ENCODE measurements at places on chromosomes 2 and 18. TPM values are rescaled to one million over a fixed set of nuclear protein-coding genes. Genes with fewer than 3 reads are reported as not detected.

The ITSN2 gene
- 63.6 TPM for total RNA-seq

The LAMA3 gene
- total RNA-seq = 2.4 TPM

The VIL1 gene
- under 0.01 TPM for total RNA-seq

The RFTN2 gene
- total RNA-seq = under 0.01 TPM

The RAMP1 gene
- total RNA-seq = 1.6 TPM

The ANO7 gene
- total RNA-seq = 1.3 TPM

The HES6 gene
- 3.5 TPM for total RNA-seq

The ZAP70 gene
- total RNA-seq = 19.1 TPM

The PFN4 gene
- total RNA-seq = 0.81 TPM

DNA sequence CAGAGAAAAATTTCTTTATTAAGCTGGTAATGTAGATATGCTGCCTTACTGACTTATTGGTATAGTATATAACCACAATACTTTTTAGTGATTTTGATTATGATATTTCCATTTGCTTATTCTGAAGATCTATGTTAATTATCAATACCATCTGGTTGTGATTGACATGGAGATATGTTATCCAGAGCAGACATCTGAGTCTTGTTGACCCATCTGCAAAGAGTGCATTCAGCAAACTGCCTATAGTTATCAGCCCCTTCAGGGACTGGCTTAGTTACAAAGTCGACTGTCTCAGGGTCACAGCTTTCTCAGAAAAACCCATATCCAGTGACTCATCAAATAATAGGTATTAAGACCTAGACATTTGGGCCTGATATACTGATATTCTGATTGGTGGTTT lies 475.7 kb downstream of the DSC3 start:
- DNase-seq = no peak

- no peak for DNase-seq
Measured at GRCh38 chr2:119712571-119712970, 33.6 kb downstream of the TMEM177 start.

DNA sequence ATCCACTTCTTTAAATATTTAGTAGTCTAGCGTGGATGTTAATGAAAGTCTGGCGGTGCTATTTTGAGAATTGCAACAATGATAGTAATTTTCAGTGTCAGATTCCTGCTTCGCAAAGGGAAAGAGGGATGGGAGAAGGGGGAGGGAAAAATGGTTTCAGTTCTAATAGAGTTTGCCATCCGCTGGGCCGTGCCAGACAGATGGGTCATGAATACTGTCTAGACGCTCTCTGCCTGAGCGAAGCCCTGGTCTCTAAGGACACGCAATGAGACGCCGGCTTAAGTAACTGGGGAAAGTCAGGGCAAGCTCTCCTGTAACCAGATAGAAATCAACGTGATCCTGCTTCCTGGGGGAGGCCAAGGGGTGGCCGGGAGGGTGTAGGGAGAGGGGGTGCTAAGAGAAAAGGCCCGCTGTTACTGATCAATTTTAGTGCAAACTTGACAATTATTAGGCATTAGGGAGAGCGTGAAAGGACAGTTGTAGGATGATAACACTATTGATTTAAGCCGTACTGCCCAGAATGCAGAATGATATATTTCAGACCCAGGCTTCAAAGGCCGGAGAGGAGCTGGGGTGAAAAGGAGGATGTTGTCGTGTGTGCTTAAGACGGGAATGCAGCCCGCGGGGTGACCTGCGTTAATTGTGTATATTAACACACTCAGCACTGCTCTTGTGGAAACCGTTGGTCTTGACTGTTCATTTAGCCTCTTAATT lies 229.2 kb downstream of the LDLRAD4 start:
- DNase-seq = no peak

DNA sequence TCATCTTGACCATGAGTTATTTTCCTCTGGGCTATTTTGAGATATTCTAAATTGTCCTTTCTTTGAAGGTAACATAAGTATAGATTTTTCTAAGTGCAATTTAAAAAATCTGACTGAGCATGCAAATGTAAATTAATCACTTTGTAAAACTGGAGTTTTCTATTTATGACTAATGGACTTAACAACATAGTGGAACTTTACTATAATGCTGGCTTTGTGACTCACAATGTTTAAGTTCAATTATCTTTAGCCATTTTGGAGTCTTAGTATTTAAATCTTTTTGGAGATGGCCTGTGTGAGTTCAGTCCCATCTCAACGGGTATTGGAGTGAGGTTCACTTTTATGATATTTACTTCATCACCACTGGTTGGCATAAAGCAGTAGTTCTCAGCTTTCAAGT lies 35.2 kb upstream of the NOSTRIN start:
- DNase-seq = no peak

GRCh38 chr2:129641371-129641770 lies 338.1 kb upstream of the RAB6C start:
- no peak for DNase-seq

- DNase-seq = no peak
Measured at GRCh38 chr18:47311585-47311984, 60.1 kb upstream of the SKOR2 start.

DNA sequence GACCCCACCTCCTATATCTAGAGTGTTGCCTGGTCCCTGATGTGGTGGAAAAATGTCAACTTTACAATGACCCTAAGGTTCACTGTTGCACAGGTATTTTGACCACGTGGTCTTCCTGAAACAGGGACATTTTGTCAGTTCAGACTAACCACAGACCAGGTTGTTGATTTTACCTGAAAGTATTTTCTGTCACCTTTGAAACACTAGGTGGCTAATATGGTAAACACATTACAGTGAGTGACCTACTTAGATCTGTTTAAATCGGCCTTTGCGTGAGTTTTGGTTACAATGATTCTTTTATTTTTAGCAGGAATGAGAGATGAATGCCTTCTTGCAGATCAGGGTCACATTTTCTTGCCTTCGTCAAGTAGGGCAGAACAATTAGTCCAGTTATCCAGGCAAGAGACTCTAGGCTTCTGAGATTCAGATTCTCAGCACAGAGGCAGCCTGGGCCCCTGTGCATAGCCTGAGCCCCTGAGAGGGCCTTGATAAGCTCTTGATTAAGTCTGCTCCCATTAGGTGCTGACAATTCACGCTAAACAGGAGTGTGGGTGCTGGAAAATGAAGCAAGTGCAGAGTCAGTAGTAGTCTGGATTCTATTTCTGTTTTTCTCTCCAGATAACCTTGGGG lies 226.2 kb downstream of the KCNS3 start:
- DNase-seq = no peak

DNA sequence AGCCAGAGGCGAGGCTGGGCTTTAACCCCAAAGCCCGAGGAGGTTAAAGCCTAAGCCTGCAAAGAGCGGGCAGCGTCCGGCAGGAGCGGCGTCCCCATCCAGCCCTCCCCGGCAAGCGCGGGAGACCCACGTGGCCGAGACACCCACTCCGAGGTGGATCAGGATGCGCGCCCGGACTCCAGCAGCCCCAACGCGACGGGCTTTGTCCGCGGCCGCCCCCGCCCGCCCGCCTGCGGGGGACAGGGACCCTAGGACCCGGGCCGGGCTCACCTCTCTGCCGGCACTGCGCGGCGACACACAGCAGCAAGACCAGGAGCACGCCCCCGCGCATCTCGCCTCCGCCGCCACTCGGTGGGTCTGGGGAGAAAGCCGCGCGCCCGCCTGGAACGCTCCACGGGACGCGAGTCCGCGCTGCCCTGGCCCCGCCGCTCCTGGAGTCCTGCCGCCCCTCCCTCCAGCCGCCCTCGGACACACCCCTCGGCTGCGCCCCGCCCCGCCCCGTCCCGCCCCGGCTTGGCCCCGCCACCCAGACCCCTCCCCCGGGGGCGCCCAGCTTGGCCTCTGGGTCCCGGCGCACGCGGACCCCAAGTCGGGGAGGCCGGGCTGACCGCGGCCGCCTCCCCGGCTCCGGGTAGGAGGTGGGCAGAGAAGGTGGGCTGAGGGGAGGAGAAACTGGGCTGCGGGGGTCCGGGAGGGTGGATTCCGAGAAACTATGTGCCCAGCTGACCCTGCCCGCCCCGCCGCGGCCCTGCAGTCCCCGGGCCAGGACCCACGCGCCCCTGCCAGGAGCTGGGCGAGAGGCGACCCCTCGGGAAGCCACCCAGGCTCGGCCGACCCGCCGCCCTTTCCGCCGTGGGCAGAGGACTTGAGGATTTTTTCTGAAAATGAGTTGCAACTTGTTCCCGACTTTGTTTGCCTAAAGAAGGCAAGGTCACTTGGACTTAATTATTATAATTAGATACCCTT lies at the start of gene LAMA1:
TSS of gene LAMA1 (minus strand) at position 408 of the 966 bp plus-strand sequence. CDS start at position 331, 77 bp downstream.
- peak; percentile 5 for DNase-seq

- DNase-seq = no peak
Measured at GRCh38 chr2:111239107-111239506, 118.4 kb downstream of the BCL2L11 start.

GRCh38 chr2:227241005-227241404 lies 76.6 kb downstream of the COL4A3 start:
- DNase-seq = no peak

GRCh38 chr2:26516246-26516645 lies 38.3 kb upstream of the OTOF start:
- no peak for DNase-seq

GRCh38 chr2:236570081-236570868 lies 650 bp downstream of the ACKR3 start:
- DNase-seq = no peak

GRCh38 chr2:216732334-216732733 lies 37.0 kb upstream of the IGFBP5 start:
- no peak for DNase-seq

- DNase-seq = no peak
Measured at GRCh38 chr18:35494251-35495220, 3.2 kb downstream of the INO80C start.

DNA sequence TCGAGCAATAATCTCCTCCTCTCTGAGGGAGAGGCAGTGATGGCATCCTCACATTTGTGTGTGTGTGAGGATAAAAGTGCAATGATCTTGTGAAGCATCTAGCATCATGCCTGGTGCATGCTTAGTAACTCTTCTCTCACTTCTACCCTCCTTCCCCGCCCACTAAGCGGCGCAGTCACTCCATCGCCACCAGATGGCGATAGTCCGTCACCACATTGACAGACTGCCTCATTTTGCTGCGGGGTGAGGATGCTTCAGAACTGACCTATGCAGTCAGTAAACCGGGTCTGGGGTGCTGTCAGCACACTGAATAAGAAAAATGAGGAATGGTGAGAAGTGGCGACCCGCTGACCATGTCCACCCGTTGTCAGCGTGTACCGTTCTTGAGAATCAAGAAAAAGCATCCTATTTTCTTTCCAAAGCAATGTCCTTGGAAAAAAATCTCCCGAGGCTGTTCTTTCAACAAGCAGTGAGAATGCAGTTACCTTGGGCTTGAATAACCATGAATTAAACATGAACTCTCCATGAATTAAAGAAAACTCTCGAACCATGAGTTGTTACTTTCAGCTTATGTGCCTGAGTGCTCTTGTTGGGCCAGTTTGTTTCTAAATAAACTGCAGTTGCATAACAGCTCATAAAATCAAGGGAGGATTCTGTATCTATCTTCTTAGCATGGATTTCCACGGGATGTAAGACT lies 37.3 kb upstream of the TMEM177 start:
- peak; percentile 37 for DNase-seq

- DNase-seq = no peak
Measured at GRCh38 chr2:21772624-21773023, 648.9 kb downstream of the TDRD15 start.

- DNase-seq = no peak
Measured at GRCh38 chr18:2908166-2908945, 61.5 kb downstream of the EMILIN2 start.

DNA sequence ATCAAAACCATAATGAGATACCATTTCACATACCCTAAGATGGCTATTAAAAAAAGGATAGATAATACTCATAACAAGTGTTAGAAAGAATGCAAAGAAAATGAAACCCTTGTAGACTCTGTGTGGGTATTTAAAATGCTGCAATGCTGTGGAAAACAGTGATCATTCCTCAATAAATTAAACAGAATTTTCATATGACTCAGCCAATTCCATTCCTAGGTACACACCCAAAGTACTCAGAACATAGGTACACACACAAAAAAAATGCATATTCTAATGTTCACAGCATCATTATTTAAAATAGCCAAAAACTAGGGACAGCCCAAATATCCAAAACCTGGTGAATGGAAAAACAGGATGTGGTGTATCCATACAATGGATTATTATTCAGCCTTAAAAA lies 502.3 kb downstream of the KCNJ3 start:
- DNase-seq = no peak

- no peak for DNase-seq
Measured at GRCh38 chr2:98467082-98467536, 22.5 kb downstream of the INPP4A start.

DNA sequence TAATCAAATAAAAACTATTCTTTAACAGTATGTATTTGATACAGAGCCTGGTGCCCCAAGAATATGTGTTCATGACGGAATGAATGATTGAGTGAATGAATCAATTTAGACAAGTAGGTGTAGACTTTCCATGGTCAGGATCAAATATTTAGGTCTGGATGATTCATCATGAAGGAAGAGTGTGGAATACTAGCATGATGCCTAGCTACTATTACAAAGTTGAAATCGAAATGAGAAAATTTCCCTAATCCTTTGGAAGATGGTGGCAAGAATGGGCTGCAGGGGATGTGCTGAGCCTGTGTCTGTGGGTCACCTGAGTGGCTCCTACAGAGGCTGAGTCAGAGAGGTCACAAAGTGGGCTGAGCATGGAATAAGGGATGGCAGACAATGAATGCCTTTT lies 3.1 kb upstream of the MALT1 start:
- DNase-seq = no peak

DNA sequence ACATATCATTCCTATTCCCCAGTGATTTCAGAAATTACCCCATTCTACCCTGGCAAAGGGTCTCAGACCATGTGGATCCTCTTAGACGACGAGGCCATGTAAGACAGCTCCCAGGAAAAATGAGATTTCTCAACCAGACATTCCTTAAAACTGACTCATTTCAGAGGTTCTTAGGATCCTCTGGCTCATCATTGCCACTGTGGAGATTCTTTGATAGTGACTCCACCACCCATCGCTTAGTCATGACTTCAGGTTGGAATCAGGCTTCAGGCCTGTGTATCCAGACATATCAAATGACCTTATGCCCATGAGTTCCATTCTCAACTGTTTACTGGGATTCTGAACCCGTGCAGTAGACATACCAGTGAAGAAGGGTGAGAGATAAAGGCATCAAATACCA lies 245.6 kb upstream of the TCF4 start:
- no peak for DNase-seq

DNA sequence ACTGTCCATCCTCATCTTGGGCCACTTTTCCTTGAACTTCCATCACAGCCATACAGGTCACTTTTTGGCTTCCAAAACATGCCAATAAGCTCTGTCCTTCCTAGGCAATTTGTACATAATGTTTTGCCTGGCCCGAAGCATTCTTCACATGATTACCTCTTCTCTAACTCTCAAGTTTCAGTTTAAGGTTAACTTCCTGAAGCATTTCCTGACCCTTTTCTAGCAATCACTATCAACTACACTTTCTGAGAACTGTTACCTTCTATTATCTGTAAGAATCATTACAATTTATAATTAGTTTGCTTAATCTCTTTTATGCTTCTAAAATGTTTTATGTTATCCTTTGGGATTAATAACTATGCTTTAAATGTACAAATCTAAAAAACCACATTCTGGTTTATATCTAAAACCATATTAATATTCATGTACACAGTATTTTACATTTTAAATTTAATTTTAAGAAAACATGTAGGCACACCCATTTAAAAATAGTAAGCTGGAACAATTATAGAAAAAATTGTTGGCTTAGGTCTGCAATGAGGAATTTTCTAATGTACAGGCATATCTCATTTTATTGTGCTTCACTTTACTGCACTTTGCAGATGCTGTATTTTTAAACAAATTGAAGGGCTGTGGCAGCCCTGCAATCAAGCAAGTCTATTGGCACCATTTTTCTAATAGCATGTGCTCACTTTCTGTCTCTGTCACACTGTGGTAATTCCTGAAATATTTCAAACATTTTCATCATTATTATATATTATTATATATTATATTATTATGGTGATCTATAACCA lies 76.4 kb downstream of the C2orf74 start:
- no peak for DNase-seq

GRCh38 chr18:12838178-12838634 lies 45.8 kb downstream of the PTPN2 start:
- DNase-seq = no peak

All from hematopoietic multipotent progenitor cell (in vitro differentiated cells).